ENCODE measurements at places on chromosomes 2 and 18.

DNA sequence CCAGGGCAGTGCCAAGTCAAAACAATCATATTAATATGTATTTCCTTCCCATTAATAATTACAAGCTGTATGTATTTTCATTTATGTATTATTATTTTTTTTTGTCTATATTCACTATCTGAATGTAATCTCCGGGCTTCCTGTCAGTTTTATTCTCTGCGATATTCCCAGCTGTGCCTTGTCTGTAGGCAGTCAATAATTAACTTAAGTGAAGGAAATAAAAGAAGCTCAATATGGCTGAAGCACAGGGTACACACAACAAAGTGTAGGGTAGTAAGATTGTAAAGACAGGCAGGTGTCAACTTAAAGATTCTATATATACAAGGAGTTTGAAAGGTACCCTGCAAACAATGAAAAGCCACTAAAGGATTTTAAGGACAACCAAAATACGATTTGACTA lies 122.9 kb downstream of the ROCK1 start:
- DNase-seq, result no peak

DNA sequence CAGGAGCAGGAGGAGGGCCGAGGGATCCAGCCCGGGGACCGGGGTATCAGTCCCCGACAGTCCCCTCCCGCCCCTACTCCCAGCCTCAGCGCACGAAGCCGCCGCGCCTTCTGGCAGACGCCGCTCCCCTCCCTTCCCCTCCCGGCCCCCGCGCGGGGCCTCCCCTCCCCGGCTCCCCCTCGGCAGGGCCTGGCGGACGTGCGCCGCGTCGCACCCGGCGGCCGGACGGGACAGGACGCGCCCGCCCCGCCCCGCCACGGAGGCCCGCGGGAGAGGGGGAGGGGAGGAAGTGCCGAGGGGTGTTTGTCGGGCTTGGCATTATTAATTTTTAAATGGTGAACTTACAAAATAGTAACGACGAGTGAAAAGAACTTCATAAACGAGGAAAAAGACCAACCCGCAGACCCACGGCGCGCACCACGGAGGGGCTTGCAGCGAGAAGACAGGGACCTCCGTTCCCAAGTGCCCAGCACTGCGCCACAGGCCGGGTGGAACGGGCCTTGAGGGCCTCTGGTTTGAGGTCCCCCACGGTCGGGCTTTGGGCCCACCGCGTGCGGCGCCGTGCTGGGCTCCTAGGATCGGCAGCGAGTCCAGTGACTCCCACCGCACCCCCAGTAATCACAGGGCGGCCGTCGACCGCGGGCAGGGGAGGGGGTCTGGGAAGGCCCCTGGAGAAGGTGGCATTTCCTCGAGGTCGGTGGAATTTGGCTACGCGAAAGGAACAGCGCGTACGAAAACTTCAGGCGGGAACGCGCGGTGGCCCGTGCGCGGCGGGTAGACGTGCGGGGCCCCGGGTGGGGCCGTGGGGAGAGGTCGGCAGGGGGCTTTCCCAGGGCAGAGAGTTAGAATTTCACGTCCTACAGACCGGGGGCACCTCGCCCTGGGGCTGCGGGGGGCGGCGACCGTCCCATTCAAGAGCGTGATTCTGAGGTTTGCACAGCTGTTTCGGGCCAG lies 954 bp upstream of the CTDSP1 start:
- peak; percentile 58 for DNase-seq

DNA sequence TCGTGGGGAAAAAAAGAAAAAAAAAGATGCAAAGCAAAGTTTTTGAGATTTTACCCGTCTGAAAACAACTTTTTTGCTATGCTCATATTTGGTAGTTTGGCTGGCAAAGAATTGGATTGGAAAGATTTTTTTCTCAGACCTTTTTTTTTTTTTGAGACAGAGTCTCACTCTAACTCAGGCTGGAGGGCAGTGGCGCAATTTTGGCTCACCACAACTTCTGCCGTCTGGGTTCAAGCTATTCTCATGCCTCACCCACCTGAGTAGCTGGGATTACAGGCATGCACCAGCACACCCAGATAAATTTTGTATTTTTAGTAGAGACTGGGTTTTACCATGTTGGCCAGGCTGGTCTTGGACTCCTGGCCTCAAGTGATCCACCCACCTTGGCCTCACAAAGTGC lies 56.3 kb upstream of the TANC1 start:
- no peak for DNase-seq

DNA sequence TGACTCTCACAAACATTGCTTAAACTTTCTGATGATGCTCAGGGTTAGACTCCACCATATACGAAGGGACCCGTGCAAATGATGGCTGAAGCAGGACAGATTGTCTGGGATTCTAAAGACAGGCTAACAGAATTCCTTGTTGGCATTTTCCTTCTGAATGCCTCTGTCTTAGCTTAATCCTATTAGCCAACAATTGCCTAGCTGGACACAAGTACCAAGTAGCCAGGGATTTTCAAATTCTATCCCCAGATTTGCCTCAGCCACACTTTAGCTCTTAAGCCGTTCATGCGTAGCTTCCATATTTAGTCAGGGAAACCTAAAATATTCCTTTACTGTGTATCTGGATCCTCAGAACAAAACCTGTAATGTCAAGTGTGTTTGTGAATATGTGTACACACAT lies 40.0 kb downstream of the COL4A3 start:
- DNase-seq, result no peak

- no peak for DNase-seq
Measured at GRCh38 chr2:233021771-233022170, 8.7 kb upstream of the NGEF start.
